ENCODE measurements at places on chromosomes 3 and 15. TPM values are rescaled to one million over a fixed set of nuclear protein-coding genes. Genes with fewer than 3 reads are reported as not detected.

THAP10 gene
- total RNA-seq: 3.2 TPM

HAPLN3 gene
- total RNA-seq: 5.6 TPM

SENP8 gene
- 5.9 TPM for total RNA-seq

ETV5 gene
- total RNA-seq: 16.5 TPM

NECTIN3 gene
- total RNA-seq: 25.3 TPM

COL6A5 gene
- 0.57 TPM for total RNA-seq

CIDEC gene
- 3.5 TPM for total RNA-seq

PIF1 gene
- 9.8 TPM for total RNA-seq

BUB1B gene
- 2.5 TPM for total RNA-seq

CTXND1 gene
- not detected for total RNA-seq

NEO1 gene
- total RNA-seq: 75.0 TPM

CYP1A2 gene
- not detected for total RNA-seq

GRCh38 chr3:122635789-122636188 is 44.9 kb upstream of the PARP14 start:
- no peaks in the 10 kb centered on the region for H3K4me1 ChIP-seq
- no peak overlapping the region for H3K4me3 ChIP-seq
- H3K27me3 ChIP-seq: no peaks in the 10 kb centered on the region
- H3K27ac ChIP-seq: no peak overlapping the region
- no peak for DNase-seq

GRCh38 chr3:112348943-112349342 is 16.0 kb downstream of the CD200 start:
- no peak overlapping the region for H3K27ac ChIP-seq
- no peak for DNase-seq
- H3K36me3 ChIP-seq: no peaks in the 10 kb centered on the region
- H3K4me1 ChIP-seq: no peaks in the 10 kb centered on the region
- no peaks in the 10 kb centered on the region for H3K27me3 ChIP-seq
- no peak overlapping the region for H3K4me3 ChIP-seq

GRCh38 chr3:161914703-161915417 is 418.3 kb downstream of the OTOL1 start:
- no peak for DNase-seq
- H3K4me3 ChIP-seq: no peak overlapping the region
- H3K36me3 ChIP-seq: no peaks in the 10 kb centered on the region
- H3K27me3 ChIP-seq: no peaks in the 10 kb centered on the region
- no peak overlapping the region for H3K27ac ChIP-seq

DNA sequence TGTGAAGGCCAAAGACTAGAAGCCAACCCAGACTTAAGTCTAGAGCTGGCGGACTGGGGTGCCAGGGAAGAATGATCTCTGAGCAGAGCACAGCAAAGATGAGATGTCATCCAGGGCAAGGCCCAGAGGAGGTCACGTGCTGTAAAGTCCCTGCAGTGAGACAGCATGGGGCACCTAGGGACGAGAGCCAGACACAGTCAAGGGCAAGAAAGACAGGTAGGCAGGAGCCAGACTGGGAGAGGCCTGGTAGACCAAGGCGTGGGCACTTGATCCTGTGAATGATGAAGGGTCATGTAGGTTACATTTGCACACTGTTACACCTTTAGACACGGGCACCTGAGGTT is 379.7 kb upstream of the PROK2 start:
- no peaks in the 10 kb centered on the region for H3K36me3 ChIP-seq
- no peaks in the 10 kb centered on the region for H3K4me1 ChIP-seq
- DNase-seq: no peak
- H3K27ac ChIP-seq: no peak overlapping the region

DNA sequence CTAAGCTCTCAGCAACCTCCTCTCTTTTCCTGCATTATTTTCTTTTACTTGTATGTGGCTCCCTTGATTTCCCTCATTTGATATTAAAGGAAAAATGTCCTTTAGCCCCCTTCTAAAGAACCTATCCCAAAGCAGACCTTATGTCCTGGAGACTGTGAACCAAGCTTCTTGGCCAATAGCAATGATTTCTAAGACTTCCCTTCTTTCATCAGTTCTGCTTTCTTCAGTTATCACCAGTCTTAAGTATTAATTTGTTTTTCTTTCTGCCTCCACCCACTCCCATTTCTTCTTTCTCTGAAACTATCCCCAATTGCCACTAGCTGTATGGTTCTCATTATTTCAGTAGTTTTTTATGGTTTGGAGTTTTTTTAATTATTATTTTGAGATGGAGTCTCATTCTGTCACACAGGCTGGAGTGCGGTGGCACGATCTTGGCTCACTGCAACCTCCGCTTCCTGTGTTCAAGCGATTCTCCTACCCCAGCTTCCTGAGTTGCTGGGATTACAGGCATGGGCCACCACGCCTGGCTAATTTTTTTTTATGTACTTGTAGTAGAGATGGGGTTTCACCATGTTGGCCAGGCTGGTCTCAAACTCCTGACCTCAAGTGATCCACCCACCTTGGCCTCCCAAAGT is 12.1 kb downstream of the TMOD3 start:
- H3K27ac ChIP-seq: no peak overlapping the region
- no peaks in the 10 kb centered on the region for H3K36me3 ChIP-seq
- no peak for DNase-seq
- H3K4me3 ChIP-seq: no peak overlapping the region
- no peaks in the 10 kb centered on the region for H3K4me1 ChIP-seq

GRCh38 chr3:12193485-12194165 is 34.9 kb upstream of the TIMP4 start:
- H3K27me3 ChIP-seq: no peaks in the 10 kb centered on the region
- no peak overlapping the region for H3K27ac ChIP-seq
- H3K36me3 ChIP-seq: no peaks in the 10 kb centered on the region
- no peak for DNase-seq

GRCh38 chr15:45133561-45133920 is 3.7 kb downstream of the DUOX1 start:
- DNase-seq: no peak
- H3K4me1 ChIP-seq: no peaks in the 10 kb centered on the region
- H3K27me3 ChIP-seq: no peaks in the 10 kb centered on the region
- no peak overlapping the region for H3K4me3 ChIP-seq
- H3K27ac ChIP-seq: no peak overlapping the region
- H3K36me3 ChIP-seq: no peaks in the 10 kb centered on the region

DNA sequence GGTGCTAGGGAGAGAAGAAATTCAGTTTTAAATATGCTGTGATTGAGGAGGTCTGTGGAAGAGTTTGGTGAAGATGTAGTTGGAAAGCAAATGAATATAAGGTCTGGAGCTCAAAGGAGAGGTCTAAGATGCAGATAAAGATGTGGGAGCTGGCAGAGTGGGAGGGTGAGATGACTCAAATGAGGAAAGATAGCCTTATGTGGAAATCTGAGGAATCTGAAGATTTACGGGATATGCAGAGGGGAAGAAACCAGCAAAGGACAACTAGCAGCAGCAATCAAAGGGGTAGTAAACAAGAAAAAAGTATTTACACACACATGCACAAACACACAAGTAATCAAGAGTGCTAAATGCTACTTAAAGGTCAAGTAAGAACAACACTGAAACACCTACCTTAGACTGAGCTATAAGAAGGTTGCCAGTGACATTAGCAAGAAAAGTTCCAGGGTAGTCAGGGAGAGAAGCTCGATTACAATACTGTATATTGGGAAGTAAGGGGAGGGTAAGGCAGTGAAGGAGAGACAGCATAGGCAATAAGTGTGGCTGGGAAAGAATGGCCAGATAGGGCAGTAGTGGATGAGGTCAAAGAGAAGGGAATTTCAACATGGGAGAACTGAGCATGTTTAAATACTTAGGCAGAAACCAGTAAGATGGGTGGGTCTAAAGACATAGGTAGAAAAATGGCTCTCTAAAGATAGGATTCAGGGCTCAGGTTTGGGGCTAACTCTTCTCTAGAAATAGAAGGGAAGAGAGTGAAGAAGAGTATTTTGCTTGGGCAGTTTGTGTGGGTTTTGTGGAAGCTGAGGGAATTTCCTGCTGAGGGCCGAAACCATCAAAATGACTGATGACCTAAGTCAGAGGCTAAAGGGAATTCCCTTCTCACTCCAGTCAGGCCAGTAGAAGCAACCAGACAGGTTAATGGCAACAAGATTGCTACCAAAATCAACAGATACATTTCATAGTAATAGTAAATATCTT is 8.9 kb downstream of the CMTM6 start:
- H3K27ac ChIP-seq: no peak overlapping the region
- H3K4me3 ChIP-seq: no peak overlapping the region
- no peak for DNase-seq

- no peak overlapping the region for H3K4me3 ChIP-seq
- H3K27ac ChIP-seq: no peak overlapping the region
- no peaks in the 10 kb centered on the region for H3K36me3 ChIP-seq
- H3K27me3 ChIP-seq: no peaks in the 10 kb centered on the region
- H3K4me1 ChIP-seq: no peaks in the 10 kb centered on the region
Observed at GRCh38 chr15:38755718-38756117, 191.1 kb upstream of the RASGRP1 start.

GRCh38 chr3:124322309-124322880 is 330.5 kb upstream of the ROPN1 start:
- H3K27ac ChIP-seq: no peak overlapping the region
- no peaks in the 10 kb centered on the region for H3K27me3 ChIP-seq
- DNase-seq: no peak
- no peaks in the 10 kb centered on the region for H3K36me3 ChIP-seq

GRCh38 chr3:156554515-156554841 is 439 bp downstream of the SSR3 start:
- H3K27ac ChIP-seq: peak overlapping the region; percentile 79
- peak overlapping the region; percentile 60 for H3K4me3 ChIP-seq
- no peaks in the 10 kb centered on the region for H3K4me1 ChIP-seq
- no peaks in the 10 kb centered on the region for H3K27me3 ChIP-seq
- DNase-seq: no peak

GRCh38 chr3:128349963-128350599 is 116.6 kb downstream of the DNAJB8 start:
- peak overlapping the region; percentile 81 for H3K27ac ChIP-seq
- H3K4me1 ChIP-seq: peaks cover 35% of the 10 kb centered on the region
- H3K4me3 ChIP-seq: no peak overlapping the region
- no peaks in the 10 kb centered on the region for H3K36me3 ChIP-seq

GRCh38 chr3:109071350-109072142 is 46.4 kb downstream of the MORC1 start:
- H3K4me1 ChIP-seq: no peaks in the 10 kb centered on the region
- no peaks in the 10 kb centered on the region for H3K36me3 ChIP-seq

DNA sequence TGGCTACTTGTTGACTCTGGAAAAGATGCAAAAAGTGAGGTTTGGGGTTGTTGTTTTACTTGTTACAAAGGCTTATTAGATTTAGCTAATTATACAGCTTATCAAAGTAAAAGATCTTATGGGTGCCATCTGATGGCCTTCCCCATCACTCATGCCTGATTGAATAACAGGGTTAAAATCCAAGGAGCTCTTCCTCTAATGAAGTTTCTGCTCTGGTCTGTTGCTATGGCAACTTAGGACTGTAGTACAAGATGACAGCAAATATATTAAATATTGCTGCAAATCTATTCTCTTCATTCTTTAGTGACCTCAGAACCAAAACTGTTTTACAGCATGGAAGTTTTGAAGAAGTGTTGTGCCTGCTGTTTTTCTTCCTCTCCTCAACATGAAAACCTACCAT is 45.6 kb upstream of the SRGAP3 start:
- H3K27ac ChIP-seq: no peak overlapping the region
- H3K36me3 ChIP-seq: no peaks in the 10 kb centered on the region
- H3K4me1 ChIP-seq: no peaks in the 10 kb centered on the region
- no peak for DNase-seq
- H3K4me3 ChIP-seq: no peak overlapping the region
- H3K27me3 ChIP-seq: no peaks in the 10 kb centered on the region

DNA sequence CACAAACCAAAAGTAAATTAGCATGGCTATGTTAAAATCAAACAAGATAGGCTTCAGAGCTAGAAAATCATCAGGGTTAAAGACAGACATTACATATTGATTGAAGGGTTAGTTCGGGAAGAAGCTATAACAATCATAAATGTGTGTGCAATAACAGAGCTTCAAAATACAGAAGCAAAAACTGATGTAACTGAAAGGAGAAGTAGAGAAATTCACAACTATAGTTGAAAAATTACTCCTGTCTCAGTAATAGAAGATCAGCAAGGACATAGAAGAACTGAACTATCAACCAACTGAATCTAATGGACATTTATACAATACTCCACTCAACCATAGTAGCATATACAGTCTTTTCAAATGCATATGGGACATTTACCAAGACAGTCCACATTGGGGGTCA is 59.4 kb downstream of the MCTP2 start:
- H3K27ac ChIP-seq: no peak overlapping the region
- H3K4me3 ChIP-seq: no peak overlapping the region
- no peak for DNase-seq
- no peaks in the 10 kb centered on the region for H3K36me3 ChIP-seq
- no peaks in the 10 kb centered on the region for H3K4me1 ChIP-seq

Data from prostate gland (tissue), 2 donors.